ENCODE measurements at places on chromosomes 1 and 21.

DNA sequence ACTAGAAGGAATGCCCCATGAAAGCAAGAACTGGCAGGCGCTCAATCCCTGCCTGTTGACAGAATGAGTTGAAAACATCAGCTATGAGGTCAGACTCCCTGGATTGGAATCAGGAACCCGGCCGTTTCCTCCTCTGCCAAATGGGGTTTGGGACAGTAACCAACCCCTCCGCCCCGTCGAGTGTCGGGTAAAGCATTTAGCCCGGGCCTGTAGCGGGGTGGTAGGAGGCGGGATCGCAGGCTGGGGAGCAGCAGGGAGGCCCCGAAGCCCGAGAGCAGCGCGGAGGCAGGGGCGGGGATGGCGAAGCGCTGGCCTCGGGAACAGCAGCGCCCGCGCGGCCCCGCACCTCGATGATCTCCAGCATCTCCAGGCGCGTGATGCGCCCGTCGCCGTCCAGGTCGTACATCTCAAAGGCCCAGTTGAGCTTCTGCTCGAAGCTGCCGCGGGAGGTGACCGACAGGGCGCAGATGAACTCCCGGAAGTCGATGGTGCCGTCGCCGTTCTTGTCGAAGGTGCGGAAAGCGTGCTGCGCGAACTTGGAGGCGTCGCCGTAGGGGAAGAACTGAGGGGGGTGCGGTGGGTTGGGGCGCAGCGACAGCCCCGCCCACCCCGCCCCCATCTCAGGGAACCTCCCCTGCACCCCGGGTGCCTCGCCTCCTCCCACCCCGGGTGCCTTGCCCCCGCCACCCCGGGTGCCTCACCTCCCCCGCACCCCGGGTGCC lies 7.5 kb downstream of the HPCAL4 start:
- no peak for DNase-seq

GRCh38 chr1:1426496-1427105 lies 5.5 kb upstream of the ANKRD65 start:
- DNase-seq: no peak

GRCh38 chr1:221777431-221778072 lies 35.7 kb upstream of the DUSP10 start:
- no peak for DNase-seq

GRCh38 chr1:25026730-25027450 lies 96.8 kb upstream of the RUNX3 start:
- no peak for DNase-seq

DNA sequence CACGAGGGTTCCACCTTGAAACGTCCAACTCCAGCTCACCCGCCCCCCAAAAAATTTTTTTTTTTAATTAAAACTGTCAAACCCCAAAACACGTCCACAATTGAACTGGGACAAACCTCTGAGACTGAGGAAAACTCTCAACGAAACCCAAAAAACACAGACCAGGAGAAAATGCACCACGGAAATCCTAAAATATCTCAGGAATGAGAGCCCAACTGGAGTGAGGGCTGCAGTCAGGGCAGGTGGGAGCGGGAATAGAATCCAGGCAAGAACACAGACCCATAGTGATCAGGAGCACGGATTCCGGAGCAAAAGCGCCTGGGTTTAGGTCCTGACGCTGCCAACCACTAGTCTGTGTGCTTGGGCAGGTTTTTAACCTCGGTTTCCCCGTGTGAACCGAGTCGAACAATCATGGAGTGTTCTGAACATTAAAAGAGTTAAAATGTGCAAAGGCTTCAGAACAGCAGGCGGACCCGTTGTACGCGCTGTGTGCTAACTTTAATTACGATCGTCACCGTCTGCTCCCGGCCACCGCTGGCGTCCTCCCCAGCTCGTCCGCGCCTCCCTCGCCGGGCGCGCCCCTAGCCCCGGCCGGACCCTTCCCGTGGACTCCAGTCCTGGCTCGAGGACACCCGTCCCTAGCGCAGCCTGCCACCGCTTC lies 624 bp downstream of the ARHGAP29 start:
- DNase-seq: no peak

DNA sequence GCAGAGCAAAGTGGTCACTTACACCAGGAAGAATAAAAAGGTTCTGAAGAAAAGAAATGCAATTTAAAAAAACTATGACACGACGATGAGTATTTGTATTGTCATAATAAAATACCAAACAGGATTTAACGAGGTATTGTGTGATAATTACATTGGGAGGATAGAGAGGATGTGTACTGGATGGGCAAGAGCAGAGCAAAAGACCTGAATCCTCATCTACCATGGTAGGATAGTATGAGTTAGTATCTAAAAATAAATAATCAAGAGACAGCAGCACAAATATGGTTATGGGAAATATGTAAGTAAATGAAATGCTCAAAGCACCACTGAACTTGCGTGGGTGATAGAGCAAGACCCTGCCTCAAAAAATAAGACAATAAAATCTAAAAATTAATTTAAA lies 162.6 kb downstream of the CDC42BPA start:
- DNase-seq: no peak

GRCh38 chr1:221699577-221699976 lies 42.3 kb downstream of the DUSP10 start:
- no peak for DNase-seq

- DNase-seq: no peak
Measured at GRCh38 chr1:34829250-34829649, 30.3 kb downstream of the SMIM12 start.

DNA sequence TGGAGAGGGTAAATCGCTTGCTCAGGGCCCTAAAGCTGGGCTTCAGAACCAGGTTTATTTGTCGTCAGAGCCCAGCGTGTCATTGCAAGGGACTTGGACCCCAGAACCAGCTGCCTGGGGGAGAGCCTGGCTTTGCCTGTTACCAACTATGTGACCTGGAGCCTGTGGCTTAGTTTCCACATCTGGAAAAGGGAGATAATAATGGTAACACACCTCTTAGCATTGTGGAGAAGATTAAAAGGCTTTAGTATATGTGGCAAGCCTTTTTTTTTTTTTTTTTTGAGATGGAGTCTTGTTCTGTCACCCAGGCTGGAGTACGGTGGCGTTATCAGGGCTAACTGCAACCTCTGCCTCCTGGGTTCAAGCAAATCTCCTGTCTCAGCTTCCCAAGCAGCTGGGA lies 12.5 kb downstream of the CD52 start:
- DNase-seq: no peak

DNA sequence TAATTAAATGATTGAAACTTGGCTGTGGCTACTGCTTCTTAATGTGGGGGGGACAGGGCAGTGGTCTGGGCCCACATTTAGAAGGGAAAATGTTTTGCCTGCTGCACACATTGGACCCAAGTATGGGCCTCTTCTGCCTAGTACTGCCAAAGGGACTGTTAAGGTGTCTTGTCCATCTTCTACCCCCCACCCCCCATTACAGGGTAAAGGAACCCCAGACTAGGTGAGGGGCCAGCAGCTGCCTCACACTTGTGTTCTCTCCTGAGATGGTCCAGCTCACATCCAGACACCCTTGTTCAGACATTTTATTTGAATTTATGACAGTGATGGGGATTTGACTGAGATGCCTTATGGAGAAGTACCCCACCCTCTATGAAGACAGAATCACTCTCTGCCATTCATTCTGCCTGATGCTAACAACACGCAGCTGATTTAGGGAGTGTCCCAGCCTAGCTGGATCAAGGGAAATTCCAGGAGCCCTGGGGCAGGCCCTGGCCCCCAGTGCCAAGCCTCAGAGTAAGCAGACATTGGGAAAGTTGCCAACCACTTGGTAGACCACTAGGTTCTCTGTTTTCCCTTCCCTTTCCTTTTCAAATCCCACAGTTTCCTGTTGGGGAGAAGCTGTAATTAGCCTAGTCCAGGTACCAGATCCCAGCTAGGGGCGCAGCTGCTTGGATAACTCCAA lies 42.1 kb downstream of the YARS1 start:
- DNase-seq: no peak

DNA sequence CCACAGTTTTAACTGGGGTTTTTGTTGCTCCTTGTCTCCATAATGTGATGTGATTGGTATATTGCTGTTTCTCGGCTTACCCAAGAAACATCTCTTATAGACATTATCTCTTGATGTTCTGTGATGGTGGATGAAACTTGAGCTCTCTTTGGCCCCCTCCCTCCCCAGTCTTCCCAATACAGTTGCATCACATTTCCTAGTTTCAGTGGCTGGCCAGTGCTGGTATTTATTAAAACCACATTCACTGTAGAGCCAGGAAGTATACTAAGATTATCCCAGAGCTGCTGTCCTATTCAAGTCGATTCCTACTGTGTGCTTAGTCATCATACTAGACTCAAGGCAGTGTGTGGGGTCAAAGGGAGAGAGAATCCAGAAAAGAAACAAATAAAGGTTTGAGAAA lies 244.4 kb downstream of the KAZN start:
- no peak for DNase-seq

DNA sequence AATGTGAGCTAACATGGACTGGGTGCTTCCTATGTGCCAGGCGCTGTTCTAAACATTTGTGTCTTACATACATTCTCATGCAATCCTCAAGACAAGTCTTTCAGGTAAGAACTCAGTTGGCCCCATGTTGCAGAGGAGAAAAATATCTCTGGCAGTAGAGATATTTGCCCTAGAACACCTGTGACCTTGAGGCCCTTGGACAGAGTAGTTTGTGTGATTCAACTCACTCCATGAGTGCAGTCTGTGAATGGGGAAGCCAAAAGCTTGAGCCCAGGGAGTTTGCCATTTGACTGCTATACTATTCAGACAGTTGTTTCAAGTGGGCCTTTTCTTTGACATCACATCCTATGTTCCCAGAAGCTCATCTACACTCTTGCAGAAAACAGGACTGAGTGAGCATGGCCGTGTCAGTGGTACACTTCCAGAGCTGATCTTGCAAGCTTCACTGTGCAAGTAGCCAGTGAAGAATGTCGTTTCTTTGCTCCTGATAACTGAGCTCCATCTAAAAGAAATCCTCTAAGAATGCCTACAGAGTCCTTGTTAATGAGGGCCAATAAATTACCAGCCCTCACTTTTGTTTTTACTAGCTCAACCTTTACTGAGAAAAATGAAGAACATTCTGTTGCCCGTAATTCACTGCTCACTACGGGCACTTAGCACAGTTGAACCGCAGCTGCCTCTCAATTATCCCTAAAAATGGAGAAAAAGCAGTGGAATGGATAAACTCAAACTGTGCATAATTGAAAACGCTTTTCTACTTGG lies 98.7 kb upstream of the C8B start:
- no peak for DNase-seq

DNA sequence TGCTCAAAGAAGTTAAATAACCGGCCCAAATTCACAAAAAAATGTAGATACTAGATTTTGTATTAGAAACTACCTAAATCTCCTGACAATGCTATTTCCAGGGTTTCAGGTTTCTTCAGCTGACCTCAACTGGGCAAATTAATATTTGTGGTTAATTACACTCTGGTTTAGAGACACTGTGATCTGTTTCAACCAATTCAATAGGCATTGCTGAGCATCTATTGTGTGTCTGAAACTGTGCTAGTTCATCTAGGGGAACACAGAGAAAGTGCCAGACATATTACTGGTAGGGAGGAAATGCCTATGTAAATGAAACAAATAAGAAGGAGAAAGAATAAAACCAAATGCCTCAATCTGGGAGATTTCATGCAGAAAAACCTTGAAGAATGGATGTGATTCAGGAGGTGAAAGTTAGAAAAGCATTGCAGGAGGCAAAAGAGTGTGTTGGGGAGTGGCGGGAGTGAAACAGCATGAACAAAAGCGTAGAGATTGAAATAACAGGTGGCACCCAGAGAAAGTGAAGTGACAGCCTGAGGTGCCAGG lies 51.3 kb upstream of the IVNS1ABP start:
- DNase-seq: no peak

GRCh38 chr1:220473440-220473839 lies 54.5 kb upstream of the MARK1 start:
- no peak for DNase-seq

GRCh38 chr1:206812471-206812870 lies 40.2 kb upstream of the IL10 start:
- no peak for DNase-seq

GRCh38 chr1:32622205-32622604 lies 28.1 kb downstream of the ZBTB8OS start:
- no peak for DNase-seq

Measured in stimulated activated CD8-positive, alpha-beta memory T cell treated with anti-CD3 and anti-CD28 coated beads, Interleukin-4, amount 100 ng/mL, for 1 hour (primary cell).